Uterus (tissue), 4 donors: ENCODE measurements at places on chromosomes 6 and 20.

- DNase-seq, result peak; percentile 21
Observed at GRCh38 chr20:8722277-8722928, 346.5 kb upstream of the PLCB4 start.

DNA sequence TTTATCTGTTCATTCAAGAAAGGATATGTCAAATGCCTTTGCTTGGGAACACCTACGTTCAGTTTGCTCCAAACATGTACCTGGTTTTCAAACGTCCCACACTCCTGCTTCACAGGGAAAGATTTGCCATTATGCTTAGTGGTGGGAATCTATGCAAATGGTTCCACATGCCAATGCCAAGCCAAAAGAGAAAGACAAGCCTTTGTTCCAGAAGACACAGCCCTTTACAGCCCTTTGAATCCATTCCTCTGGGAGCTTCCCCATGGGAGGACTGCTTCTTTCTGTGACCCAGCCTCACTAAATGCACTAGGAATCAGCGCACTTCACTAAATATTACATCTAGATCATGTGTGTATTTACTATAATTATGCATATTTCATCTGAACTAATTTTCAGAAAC is 619.5 kb downstream of the PRKN start:
- no peak for DNase-seq

DNA sequence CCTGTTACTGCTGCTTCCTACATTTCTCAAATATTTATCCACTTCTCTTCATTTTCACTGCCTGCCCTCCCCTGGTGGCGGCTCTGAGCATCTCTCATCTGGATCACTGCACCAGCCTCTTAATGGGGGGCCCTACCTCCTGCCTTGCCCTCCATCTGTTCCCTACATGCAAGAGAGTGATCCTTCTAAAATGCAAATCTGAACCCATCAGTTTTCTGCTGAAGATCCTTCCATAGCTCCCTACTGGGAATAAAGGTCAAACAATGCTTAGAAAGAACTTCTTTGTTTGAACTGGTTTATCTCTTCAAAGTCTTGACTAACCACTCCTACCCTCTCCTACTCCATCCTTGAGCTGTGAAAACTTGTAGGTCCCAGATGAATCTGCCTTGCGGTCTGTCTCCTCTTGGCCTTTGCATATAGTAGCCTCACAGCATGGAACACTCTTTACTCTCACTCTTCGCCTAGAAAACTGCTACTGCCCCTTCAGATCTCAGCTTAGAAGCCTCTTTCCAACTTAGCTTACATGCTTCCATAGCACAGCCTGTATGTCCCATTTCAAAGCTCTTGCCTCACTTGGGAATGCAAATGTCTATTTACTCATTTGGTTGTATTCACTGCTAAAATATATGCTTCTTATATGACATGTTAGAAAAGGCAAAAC is 119.3 kb downstream of the QRSL1 start:
- DNase-seq, result no peak

- DNase-seq, result no peak
Observed at GRCh38 chr6:17945111-17945510, 42.3 kb downstream of the KIF13A start.

DNA sequence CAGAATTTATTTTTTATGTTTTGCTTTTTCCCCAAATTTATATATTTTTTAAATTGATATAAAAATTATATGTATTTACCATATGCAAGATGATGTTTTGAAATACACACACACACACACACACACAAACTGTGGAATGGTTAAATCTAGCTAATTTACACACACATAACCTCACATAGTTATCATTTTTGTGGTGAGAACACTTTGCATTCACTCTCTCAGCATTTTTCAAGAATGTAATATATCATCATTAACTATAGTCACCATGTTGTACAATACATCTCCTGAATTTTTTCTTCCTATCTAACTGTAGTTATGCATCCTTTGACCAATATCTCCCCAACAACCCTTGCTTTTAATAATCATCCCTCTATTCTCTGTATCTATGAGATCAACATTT is 52.2 kb downstream of the GFRAL start:
- DNase-seq, result no peak

- DNase-seq, result no peak
Observed at GRCh38 chr6:34547701-34548644, 8.2 kb downstream of the SPDEF start.

GRCh38 chr6:119590066-119590465 is 240.5 kb upstream of the MAN1A1 start:
- no peak for DNase-seq

DNA sequence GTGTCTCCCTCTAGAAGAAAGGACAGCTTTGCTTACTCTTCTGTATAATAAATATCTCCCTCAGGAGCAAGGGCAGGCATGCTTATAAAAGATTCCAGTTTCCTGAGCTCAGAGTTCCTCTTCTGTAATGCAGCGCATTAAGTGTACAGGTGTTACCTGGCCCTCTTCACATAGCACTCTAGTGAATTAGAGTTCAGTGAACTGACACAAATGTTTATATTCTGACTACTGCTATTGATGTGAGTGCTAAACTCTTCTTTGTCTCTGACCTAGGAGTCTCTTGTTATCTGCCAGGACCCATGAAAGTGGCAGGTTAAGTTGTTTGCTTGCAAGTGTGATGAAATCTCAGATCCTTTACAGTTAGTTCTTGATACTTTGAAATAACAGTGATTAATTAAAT is 33.5 kb downstream of the CYB5R4 start:
- no peak for DNase-seq

DNA sequence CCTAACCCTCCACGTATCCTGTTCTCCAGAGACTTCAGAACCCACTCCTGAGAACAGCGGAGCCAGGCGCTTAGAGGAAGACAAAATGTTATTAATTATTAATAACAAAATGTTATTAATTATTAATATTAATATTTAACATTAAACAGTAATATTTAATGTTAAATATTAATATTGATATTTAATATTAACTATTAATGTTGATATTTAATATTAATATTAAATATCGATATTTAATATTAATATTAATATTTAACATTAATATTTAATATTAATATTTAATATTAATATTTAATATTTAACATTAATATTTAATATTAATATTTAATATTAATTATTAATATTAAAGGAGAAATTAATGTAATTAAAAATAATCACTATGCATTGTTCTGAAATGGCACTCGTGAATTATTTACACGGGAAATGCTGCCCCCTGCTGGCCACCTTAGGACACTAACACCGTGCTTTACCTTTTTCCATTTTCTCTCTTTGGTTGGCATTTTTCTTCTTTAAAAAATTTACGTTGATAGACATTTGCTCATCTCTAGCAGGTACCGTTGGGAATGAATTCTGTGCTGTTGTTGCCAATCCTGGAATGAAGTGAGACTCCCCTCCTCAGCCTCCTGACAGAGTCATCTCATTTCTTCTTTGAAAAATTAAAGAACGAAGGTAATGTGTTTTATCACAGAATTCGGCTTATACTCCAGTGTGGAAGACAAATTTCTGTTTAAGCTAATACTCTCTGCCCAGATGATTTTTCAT is 7.5 kb upstream of the GGTLC1 start:
- DNase-seq, result peak; percentile 52

GRCh38 chr20:63626424-63627128 is at the start of gene GMEB2:
Gene GMEB2 (minus strand): TSS chr20:63627101. CDS start chr20:63619397, 7,704 bp downstream.
- DNase-seq, result peak; percentile 78

- no peak for DNase-seq
Observed at GRCh38 chr6:134223796-134224420, 94.0 kb downstream of the SGK1 start.

DNA sequence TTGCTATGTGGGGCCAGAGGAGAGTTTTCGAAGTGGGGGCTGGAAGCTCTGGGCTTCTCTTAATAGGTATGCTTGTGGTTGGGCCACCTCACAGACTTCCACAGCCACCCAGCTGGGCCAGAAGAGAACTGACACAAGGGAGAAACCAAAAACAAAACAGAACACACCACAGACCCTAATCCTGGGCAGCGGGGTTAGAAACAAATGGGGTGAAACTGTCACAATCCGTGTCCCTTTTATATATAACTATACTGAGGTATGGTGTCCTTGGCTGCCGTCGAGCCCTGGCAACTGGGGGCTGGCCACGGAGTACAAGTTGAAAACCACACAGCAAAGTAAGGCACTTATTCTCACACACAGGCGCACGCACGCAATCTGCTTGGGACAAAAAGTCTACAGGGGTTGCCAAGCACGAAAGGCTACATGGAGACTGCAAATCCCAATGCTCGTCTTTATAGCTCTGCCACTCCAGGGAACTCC is 78.3 kb downstream of the TRAM2 start:
- no peak for DNase-seq

DNA sequence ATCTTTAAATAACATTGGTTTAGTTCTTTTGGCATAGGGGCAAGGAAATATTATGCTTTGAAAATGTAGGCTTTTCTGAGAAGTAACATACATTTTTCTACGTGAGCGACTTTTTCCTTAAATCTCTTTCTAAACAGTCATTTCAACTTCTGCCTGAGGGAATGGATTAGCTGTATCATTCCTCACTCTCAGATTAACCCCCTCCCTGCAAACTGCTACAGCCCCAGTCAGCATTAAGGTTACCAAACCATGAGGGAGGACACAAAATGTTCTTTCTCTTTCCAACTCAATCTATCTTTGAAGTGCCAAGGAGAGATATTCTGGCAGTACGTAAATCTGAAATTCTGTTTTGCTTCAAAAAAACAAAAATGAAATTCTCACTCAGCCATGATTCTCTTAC is 231.3 kb upstream of the FLRT3 start:
- DNase-seq, result no peak

DNA sequence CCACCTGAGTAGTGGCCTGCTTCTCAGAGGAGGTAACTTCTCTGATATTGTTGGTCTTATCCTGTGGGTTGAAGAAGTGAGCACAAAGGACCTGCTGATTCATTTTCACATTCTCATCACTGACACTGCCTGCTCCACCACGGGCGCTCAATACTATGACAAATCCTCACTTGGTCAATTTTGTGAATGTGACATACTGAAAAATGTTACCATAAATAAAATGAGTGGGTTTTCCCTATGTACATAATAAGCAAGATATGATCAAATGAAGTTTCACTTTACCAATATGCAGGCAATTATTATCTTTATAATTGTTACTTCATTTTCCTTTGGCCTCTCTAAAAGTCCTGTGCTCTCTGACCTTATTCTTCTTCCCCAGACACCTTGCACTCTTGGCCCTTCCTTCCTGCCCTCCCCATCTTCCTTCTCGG is 71.5 kb upstream of the RIPOR2 start:
- DNase-seq, result no peak

- DNase-seq, result no peak
Observed at GRCh38 chr6:131414956-131415355, 158.1 kb upstream of the ARG1 start.

GRCh38 chr20:59033093-59033492 is 958 bp upstream of the ATP5F1E start:
- no peak for DNase-seq

GRCh38 chr6:110876806-110877564 is 2.4 kb downstream of the AMD1 start:
- DNase-seq, result no peak

DNA sequence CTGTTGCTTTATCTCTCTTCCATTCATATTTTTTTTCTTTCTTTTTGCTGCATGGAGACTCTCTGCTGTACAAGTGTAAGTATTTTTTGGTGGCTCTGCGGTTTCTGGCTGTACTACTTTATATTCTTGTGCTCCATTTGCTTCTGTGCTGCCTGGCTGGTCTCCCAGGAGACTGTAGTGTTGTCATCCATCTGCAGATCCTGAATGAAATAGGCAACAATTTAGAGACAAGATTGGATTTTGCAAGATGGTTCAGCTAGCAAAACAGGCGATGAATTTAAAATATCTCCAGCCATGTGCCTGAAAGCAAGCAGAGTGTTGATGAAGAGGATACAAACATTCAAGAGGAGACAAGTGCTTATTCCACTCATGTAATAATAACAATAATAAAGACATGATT is 75.1 kb upstream of the SCGN start:
- DNase-seq, result no peak

DNA sequence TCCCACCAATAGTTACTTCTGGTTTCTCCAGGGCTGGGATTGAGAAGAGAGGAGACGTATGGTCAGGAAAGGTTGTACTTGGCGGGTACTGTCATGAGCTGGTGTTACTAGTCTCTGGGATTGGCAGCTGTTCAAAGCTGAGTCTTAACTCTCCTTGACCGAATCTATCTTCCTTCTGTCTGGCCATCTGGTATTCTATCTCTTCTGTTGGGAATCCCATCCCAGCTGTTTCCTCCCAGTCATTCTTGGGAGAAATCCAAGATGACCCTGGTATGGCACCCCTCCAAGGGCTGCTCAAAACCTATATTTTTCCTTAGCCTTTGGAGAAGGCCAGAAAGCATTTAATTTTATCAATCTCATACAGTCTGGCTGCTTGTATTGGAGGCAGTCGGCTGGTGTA is 287.0 kb upstream of the CHD6 start:
- no peak for DNase-seq

GRCh38 chr20:38272961-38273360 is 12.4 kb upstream of the KIAA1755 start:
- peak; percentile 50 for DNase-seq

DNA sequence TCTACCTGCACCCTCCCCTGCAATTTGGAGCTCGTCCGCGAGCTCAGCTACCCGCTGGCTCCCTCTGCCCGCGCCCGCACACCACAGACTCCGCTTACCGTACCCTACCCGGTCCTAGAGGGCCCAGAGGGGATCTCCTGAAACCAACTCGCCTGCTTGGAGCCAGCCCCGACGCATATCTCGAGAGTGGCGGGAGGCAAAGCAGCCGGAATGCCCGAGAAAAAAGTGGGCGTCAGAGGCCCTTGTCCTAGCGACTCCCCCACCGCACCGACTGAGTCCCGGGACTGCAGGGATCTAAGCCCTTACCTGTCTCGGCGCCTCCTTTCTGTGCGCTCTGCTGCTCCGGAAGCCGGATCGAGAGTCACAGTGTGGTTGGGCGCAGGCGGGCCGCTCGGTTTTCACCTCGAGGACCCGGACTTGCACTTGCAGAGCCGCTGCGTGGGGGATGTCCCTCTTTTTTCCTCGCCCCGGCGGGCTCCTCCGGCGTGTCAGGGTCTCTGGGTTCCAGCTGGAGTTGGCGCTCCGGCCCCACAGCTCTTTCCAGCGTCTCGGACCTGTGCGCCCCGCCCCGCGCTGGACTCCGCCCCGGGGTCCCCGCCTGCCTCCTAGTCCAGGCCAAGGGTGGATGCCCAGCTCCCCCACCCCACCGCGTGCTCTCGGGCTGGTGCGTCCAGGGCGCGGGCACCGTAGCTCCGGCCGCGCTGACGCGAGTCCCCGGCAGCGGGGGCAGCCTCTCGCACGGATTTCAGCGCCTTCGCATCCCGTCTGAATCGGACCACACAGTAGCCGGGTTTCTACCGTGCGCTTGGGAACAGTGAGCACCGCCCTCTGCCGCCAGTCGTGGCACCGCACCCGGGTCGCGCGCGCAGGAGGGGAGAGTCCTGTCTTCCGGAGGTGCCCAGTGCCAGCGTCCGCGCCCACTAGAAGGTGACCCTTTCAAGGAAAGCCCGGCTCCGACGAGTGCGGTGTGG is at the start of gene PROKR2:
PROKR2 (minus strand) TSS at position 767 of the 971 bp plus-strand sequence. CDS start 2,585 bp downstream, outside the sequence.
- no peak for DNase-seq

DNA sequence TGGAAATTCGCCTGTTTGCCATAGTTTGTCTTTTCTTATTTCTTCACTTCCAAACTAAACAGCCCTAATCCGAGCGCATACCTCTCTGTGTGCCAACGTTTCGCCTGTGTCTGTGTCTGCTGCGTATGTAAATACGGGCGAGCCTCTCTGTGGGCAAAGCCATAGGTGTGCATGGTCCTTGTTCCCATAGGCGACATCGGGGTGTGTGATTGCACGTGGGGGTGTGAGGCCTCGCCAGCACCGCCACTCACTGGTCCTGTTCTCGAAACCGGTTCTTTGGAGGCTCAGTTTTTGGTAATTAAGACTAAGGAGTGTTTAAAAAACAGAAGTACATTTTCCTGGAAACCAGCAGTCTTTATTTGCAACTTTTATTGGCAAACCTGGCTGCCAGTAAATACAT is 6.0 kb upstream of the FOXC1 start:
- no peak for DNase-seq

- no peak for DNase-seq
Observed at GRCh38 chr20:17823409-17824144, 123.8 kb downstream of the BANF2 start.
